ENCODE measurements at places on chromosomes 13 and 19.

DNA sequence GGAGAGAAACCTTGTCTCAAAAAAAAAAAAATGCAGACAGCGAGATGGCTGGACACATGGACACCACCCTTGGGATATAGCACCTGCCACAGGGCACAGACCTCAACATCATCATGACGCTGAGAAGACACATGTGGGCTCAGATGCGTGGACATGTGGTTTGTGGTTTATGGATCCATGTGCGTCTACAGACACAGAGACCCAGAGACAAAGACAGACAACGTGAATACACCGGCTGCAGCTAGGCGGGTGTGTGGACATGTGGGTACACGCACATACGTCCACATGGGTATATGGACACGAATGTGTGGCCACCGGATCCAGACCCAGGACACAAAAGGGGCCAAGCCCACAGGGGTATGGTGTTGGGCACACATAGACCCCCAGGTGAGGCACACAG lies 1.3 kb downstream of the TNFSF14 start:
- H3K27me3 ChIP-seq: no peaks in the 10 kb centered on the region
- H3K36me3 ChIP-seq: peaks cover 32% of the 10 kb centered on the region
- peaks cover 22% of the 10 kb centered on the region for H3K4me1 ChIP-seq
- peak overlapping the region; percentile 92 for H3K4me3 ChIP-seq
- peak overlapping the region; percentile 94 for H3K27ac ChIP-seq

DNA sequence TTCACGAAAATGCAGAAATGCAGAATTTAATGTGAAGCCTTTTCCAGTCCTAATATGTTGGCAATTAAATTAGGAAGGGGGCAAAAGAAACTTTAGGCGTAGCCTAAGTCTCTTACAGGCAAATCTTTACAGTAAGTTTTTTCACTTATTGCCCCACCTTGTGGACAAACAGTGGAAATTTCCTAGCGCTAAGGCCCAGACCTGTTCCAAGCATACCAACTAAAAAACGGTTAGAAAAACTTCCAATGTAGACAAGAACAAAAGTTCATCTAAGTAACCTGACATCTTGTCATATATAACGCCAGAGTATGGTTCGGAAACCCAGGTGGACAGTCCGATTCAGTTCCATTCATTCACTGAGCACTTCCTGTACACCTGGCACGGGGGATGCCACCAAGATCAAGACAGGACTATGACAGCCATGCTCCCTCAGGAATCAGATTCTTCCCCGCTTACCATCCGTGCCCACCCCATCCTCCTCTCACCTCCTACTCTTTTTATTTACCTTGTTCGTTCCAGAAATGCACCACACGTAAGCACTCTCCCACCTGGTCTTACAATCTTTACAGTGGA lies 4.9 kb downstream of the ZAR1L start:
- H3K4me3 ChIP-seq: peak overlapping the region; percentile 57
- H3K27ac ChIP-seq: no peak overlapping the region
- no peaks in the 10 kb centered on the region for H3K27me3 ChIP-seq
- H3K36me3 ChIP-seq: no peaks in the 10 kb centered on the region
- DNase-seq: no peak

GRCh38 chr13:93539914-93540313 lies 313.3 kb downstream of the GPC6 start:
- DNase-seq: no peak
- no peak overlapping the region for H3K4me3 ChIP-seq
- H3K27me3 ChIP-seq: no peaks in the 10 kb centered on the region
- no peaks in the 10 kb centered on the region for H3K4me1 ChIP-seq
- no peak overlapping the region for H3K27ac ChIP-seq
- H3K36me3 ChIP-seq: no peaks in the 10 kb centered on the region

DNA sequence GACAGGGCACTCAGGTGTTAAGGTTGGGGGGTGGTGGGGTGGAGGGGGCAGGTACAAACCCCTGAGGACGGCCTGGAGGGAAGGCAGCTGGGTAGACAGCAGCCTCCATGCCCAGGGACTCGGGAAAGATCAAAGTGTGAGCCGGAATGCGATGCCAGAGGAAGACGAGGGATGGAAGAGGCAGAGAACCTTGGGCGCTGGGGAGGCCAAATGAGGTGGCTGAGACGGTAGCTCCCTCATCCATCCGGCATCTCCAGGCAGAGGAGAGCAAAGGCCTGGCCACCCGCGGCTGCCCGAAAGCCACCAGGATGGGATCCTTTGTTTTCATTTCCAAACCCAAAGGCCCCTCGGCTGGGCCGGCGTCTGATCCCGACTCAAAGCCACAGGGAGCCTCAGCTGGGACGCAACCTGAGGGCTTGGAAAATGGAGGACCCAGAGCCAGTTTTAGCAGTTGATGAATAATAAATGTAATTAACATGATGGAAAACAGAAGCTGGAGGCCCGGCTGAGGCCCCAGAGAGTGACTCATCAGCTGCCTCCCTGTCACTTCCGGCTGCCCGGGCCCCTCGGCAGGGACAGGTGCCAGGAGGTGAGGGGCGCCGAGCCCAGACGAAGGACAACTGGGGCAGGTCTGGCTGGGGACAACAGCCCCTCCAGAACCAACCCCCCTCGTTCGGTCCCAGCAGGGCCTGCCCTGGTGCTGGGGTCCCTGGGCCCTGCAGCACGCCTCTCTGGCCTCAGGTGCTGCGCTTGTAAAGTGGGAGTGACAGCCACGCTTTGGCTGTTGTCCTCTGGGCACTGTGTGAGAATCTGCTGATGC lies 61.6 kb downstream of the CEBPG start:
- H3K4me3 ChIP-seq: no peak overlapping the region
- H3K27me3 ChIP-seq: no peaks in the 10 kb centered on the region
- H3K36me3 ChIP-seq: no peaks in the 10 kb centered on the region
- no peak for DNase-seq
- H3K27ac ChIP-seq: no peak overlapping the region

- no peak for DNase-seq
- no peak overlapping the region for H3K27ac ChIP-seq
- H3K4me1 ChIP-seq: no peaks in the 10 kb centered on the region
- no peaks in the 10 kb centered on the region for H3K27me3 ChIP-seq
Measured at GRCh38 chr13:106232681-106233080, 302.8 kb downstream of the EFNB2 start.

DNA sequence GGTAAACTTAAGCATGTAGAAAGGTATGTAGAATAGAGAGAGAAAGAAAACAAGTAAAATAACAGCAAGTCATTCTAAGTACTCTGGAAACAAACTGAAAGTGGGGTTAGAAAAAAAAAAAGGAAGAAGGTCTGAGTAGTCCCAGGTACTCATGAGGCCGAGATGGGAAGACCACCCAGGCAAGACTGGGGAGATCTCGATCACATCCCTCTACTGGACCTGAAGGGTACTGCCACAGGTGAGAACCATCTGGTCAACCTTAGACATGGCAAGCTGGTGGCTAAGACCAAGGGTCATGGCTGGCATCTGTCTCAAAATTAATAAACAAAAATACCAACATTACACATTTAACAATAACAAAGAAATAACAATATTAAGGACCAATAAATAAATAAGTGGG lies 36.3 kb upstream of the ZNF724 start:
- peaks cover 5% of the 10 kb centered on the region for H3K36me3 ChIP-seq
- DNase-seq: no peak
- no peak overlapping the region for H3K4me3 ChIP-seq
- H3K27ac ChIP-seq: no peak overlapping the region
- H3K27me3 ChIP-seq: no peaks in the 10 kb centered on the region

DNA sequence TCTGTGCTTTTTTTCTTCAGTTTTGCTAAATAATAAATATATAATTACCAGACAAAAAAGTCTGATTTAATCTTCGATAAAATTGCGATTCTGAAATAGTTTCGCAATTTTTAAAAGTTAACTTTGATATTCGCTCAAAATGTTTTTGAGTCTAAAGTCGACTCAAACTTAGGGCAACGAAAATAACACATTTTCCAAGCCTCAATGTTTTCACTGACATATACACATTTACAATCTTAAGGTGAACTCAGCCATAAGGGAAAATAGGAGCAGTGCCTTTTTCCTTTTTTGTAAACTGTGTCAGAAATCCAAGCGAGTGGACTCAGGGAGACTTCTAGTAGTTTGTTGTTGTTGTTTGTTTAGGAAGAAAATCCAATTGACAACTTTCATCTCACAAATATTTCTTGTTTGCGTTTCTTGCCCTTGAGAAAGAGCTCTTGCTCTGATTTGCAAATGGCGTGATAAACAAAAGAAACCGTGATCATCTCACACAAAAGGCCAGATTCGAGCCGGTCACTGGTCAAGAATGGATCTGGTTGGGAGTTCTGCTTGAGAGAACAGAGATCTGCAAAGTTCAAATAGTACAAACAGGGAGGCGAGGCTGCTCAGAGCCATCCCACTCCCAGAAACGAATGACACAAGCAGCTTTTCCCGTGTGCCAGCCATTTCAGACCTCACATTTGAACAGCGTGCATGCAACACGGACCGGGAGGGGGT lies 2.1 kb downstream of the SOX21 start:
- peaks cover 14% of the 10 kb centered on the region for H3K4me1 ChIP-seq

DNA sequence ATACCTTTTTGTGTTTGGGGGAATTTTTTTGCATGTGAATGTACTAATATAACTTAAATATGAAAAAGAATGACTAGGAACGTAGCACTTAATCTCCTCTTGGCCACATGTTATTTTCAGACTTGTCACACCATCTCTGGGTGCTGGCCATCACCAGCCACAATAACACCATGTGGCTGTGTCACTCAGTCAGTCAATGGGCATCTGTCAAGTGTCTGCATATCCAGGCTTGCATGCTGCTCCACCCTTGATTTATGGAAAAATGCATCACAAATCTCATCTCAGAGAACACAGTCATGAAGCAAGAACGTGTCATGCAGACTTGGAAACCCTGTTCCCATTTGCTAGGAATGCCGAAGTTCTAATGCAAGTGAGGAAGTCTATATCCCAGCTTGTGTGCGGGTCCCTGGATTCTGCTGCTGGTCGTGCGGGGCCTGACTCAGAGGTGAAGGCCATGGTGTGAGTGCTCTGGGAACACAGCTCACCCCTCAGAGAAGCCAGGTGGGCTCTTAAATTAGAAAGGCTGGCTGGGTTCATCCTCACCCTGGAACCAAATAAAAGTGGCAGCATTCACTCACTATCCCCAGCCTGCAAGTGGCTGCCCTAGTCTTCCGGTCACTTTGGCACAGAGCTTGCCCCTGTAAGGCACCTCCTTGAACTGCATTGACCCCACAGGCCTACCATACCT lies 53.6 kb upstream of the ARHGEF7 start:
- peaks cover 26% of the 10 kb centered on the region for H3K27me3 ChIP-seq
- no peaks in the 10 kb centered on the region for H3K36me3 ChIP-seq
- H3K4me3 ChIP-seq: no peak overlapping the region
- peaks cover 1% of the 10 kb centered on the region for H3K4me1 ChIP-seq
- no peak overlapping the region for H3K27ac ChIP-seq

DNA sequence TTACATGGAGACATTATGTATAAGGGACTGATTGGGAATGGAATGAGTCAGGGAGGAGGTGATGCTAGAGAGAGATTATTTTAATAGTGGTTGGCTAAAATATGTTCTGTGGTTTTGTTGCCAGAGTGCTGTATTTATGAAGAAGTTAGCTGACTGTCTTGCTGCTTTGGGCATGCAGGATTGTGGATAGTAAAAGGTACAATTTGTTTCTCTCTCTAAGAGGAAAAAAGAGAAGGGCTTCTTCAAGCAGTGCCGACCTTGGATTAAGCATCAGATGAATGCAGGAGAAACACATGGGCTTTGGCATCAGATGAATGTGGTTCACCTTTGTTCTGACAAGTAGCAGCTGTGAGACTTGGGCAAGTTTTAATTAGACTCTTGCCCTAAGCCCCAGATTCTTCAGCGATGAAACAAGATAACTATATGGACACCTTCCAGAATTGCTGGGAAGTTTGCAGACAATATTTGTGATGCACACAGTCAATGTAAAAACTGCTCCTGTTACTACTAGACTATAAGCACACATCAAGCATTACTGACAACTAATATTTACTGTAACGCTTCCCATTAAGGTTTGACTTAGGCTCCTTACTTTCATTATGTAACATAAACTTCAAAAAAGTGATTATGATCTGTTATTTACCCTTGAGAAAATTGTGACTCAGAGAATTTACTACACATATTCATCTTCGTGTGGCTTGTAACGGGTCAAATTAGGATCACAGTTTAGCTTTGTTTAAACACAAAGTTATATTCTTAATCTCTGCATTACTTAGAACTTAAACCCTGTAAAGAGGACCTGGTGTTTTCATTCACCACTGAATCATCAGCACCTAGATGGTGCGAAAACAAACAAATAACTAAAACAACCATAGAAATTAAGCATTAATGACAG lies 824.0 kb downstream of the PCDH9 start:
- H3K4me1 ChIP-seq: no peaks in the 10 kb centered on the region
- H3K36me3 ChIP-seq: no peaks in the 10 kb centered on the region
- no peak overlapping the region for H3K4me3 ChIP-seq
- peaks cover 3% of the 10 kb centered on the region for H3K27me3 ChIP-seq
- DNase-seq: no peak
- no peak overlapping the region for H3K27ac ChIP-seq

- H3K27ac ChIP-seq: no peak within 1 kb of the TSS
- peaks cover 18% of the 10 kb centered on the region for H3K4me1 ChIP-seq
- no peak for DNase-seq
- H3K27me3 ChIP-seq: peaks cover 7% of the 10 kb centered on the region
- H3K36me3 ChIP-seq: no peaks in the 10 kb centered on the region
- H3K4me3 ChIP-seq: no peak within 1 kb of the TSS
Measured at GRCh38 chr19:35138305-35138892, at the start of gene FXYD1. FXYD1 (plus strand) TSS chr19:35138824; CDS start chr19:35140080, 1,256 bp downstream.

GRCh38 chr13:72437458-72437857 lies 290.0 kb downstream of the MZT1 start:
- H3K27ac ChIP-seq: no peak overlapping the region
- no peaks in the 10 kb centered on the region for H3K4me1 ChIP-seq
- no peak overlapping the region for H3K4me3 ChIP-seq
- no peaks in the 10 kb centered on the region for H3K27me3 ChIP-seq
- DNase-seq: no peak

DNA sequence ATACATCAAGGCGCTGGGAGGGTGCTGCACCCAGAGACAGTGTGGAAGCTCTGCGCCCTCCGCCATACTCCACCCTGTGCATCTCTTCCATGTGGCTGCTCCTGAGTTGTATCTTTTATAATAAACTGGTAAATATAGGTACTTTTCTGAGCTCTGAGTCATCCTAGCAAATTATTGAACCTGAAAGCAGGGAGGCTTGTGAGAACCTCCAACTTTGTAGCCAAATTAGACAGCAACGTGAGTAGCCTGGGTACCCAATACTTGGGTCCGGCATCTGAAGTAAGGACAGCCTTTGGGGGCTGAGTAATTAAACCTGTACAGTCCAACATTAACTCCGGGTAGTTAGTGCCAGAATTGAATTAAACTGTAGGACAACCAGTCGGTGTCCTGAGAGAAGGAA lies 57.4 kb downstream of the RUBCNL start:
- peaks cover 2% of the 10 kb centered on the region for H3K36me3 ChIP-seq
- H3K27me3 ChIP-seq: peaks cover 6% of the 10 kb centered on the region
- H3K4me1 ChIP-seq: peaks cover 23% of the 10 kb centered on the region
- H3K4me3 ChIP-seq: no peak overlapping the region
- H3K27ac ChIP-seq: no peak overlapping the region
- no peak for DNase-seq
